ENCODE measurements at places on chromosomes 3 and 15.
A peak's percentile ranks its signal among the peaks of the same experiment; 100 is the strongest.

- no peak for DNase-seq
These were observed 52.4 kb upstream of the FNDC3B start for GRCh38 chr3:171986757-171987518.

DNA sequence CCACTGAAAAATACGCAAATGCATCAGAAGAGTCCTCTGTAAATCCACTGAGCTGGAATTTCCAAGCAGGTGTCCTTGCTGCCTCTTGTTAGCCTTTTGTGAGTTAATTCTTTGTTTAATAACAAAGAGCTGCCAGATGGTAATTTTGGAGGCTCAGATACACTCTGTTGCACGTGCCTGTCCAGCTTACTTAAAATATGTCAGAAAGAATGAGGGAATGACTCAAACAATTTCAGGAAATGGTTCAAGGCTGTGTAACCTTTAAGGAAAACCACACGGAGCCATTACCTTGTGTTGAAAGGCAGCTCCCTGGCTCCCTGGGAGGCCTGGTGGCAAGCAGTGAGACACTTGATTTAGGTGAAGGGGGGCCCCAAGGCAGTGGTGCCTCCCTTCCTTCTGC lies 302.2 kb upstream of the CTDSPL start:
- no peak for DNase-seq

DNA sequence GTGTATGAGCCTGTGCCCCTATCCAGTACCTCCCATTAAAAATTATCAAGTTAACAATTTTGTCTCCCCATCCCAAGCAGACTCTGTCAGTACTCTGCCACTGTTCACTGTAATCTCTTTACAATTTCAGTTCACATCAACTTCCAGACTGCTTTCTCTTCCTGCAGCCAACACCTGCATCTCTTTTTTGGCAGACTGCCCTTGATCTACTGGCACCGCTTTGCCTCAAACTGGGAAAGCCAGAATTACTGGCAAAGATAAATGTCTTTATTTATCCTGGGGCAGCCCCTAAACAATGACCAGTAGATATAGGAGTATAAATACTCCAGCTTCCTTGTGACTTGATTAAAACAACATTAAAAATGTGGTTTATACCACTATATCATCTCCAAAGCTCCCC lies 494.1 kb downstream of the ZNF385D start:
- DNase-seq, result no peak

DNA sequence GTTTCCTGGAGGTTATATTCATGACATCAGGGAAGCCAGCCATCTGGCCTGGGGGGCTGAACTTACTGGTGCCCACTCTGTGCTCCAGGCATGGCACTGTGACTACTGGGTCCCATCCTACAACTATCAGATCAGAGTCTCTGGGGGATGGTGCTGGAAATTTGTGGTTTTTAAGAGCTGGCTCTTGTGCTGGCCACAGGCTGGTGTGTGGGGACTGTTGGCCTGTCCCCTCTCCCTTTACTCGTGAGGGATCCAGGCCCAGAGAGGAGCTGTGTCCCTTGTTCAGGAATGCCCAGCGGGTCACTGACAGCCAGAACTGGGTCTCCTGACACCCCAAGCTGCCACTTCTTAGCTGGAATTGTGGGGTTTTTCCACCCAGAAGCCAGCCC lies 44.5 kb upstream of the SEC22A start:
- DNase-seq, result peak; percentile 32

DNA sequence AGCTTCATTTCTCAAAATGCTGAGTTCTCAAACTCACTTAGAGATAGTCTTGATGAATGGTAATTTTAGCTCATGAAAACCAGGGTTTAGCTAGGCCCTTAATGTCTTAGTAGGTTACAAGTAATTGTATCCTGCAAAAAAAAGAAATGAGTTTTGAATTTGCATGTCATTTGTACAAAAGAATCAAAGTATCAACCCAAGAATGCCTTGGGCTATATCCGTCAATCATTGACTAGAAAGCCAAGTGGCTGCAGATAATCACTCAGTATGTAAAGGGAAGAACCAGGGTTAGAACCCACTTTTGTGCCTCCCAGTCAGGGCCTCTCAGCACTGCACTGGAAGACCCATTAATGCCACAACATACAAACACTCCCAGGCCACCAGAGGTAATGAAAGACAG lies 427.6 kb upstream of the MDFIC2 start:
- no peak for DNase-seq

DNA sequence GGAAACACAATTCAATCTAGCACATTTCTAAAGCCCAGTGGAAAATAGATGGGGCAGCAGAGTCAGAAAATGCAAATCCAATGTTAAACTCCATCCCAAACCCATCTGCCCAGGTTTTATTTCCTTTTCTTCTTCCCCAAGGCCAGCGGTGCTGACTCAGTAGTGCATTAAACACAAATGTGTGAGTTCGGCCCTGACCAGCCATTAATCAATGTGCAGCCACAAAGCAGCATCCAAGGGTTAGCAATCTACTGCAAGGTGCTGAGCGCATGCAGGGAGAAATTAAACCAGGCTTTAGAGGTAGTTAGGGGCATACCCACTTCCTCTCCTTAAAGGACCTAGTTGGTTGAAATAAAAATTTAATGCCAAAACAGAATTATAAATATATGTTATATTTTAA lies 583.3 kb upstream of the PPP2R3A start:
- no peak for DNase-seq

- DNase-seq, result no peak
These were observed 123.1 kb downstream of the OPA1 start for GRCh38 chr3:193716150-193716549.

DNA sequence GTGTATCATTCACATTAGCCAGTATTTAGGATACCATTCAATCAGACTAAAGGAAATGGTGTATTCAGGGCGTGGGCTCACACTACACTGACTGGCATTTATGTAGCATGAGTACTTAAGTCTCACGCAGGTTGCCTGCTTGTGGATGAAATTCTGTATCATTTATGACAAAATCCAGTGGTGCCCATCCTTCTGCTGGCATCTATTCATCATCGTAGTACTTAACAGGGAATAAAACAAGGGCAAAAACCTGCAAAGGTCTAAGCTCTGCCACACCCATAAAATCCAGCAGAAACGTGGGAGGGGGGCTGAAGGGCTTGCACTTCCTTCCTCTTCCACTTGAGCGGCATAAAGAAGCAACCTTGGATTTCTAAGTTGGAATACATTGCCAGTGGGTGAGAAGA lies 2.7 kb downstream of the GAP43 start:
- DNase-seq, result no peak

GRCh38 chr15:35477312-35478262 lies 68.4 kb downstream of the DPH6 start:
- DNase-seq, result no peak

- DNase-seq, result no peak
These were observed 58.0 kb downstream of the ITPR1 start for GRCh38 chr3:4551051-4551711.

GRCh38 chr3:32436816-32437189 lies 45.1 kb downstream of the CMTM7 start:
- no peak for DNase-seq

- no peak for DNase-seq
These were observed 46.5 kb downstream of the MSL2 start for GRCh38 chr3:136149667-136150066.

- no peak for DNase-seq
These were observed 146.6 kb downstream of the RBMS3 start for GRCh38 chr3:29427266-29428103.

DNA sequence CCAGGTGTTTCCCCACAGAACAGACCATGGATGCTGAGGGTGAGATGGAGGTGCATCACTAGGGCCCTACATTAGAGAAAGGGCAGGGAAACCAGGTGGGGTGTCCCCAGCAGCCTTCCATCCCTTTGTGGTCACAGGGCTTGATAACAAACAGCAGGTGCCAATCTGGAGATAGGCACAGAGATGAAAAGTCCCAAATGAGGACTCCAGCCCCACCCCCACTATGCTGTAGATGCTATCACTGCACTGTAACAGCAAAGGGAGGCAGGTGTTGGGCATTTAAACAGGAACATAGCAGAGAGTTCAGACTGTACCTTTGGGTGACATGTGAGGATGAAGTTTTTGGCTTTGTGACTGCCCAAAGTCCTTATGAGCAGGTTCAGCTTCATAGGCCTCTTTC lies 21.4 kb downstream of the IL20RB start:
- DNase-seq, result no peak

DNA sequence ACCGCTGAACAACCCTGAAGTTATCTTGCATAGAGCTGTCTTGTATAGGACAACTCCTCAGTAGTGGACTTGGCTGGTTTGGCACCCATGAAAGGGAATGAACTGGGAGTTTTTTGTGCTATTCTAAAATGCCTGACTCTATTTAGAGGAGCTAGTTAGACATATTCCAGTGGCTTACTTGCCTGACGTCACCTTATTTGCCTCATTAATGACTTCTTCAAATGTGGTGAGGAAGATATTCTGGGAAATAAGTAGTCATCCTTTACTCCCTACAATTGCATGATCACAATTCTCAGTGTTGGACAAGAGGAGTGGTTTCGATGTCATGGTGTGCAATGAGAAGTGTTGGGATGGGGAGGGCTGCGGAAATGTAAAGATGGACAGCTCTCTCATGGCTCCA lies 509.2 kb upstream of the MDFIC2 start:
- no peak for DNase-seq

DNA sequence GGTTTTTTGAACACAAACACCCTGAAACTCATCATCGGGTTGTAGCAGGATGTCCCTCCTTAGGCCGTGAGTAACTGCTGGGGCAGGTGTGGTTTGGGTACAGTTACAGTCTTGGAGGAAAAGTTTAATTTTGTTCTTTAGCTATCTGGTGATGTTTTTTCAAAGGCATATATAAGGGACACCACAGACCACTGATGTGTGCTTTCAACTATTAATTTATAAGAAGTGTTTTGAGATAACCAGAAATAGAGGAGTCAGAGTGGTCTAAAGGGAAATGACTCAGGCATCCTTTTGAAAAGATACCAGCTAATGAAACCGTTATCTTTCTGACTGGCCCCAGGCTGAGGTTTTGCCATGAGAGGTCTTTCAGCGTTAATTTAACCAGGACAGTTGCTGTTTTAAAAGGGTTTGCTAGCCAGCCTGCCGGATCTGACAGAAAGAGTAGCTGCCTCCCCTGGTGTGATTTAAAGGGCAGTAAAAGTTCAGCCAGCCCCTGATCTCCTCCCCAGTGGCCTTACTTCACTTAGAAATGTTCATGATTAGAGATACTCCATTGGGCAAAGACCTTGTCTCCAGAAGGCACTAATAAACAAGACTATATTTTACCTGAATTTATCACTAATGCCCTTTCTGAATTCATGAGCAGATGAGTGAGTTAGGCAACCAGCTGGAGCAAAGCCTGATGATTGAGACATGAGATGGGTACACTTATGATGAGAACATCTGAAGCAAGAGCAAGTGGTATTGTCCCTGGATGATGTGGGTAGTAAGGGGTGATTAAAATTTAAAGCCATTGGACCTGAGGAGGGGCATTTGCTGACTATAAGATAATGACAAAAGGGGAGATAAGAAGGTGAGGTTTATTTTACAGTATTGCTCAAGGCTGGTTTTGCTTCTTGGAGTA lies 482.5 kb upstream of the TBL1XR1 start:
- DNase-seq, result no peak

GRCh38 chr3:117278424-117279190 lies 569.0 kb downstream of the TUSC7 start:
- DNase-seq, result no peak

GRCh38 chr3:160667452-160667851 lies 9.5 kb upstream of the ARL14 start:
- no peak for DNase-seq

- no peak for DNase-seq
These were observed 15.7 kb downstream of the TF start for GRCh38 chr3:133761605-133762484.

DNA sequence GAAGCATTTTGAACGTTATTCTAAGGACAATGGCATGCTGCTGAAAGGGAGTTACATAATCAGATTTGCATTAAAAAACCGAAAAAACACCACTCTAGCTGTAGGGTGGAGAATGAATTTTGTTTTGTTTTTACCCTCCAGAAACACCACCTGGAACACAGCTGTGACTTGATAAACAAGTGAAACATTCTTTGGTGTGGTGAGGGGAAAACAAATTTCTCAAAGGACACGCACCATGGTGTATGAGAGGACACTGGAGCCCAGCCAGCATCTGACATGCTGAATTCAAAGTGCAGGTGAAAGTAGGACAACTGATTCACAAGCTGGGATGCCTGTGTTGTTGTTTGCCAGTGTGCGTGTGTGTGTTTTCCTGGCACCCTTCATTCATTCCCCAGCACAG lies 554.5 kb upstream of the TBL1XR1 start:
- no peak for DNase-seq

DNA sequence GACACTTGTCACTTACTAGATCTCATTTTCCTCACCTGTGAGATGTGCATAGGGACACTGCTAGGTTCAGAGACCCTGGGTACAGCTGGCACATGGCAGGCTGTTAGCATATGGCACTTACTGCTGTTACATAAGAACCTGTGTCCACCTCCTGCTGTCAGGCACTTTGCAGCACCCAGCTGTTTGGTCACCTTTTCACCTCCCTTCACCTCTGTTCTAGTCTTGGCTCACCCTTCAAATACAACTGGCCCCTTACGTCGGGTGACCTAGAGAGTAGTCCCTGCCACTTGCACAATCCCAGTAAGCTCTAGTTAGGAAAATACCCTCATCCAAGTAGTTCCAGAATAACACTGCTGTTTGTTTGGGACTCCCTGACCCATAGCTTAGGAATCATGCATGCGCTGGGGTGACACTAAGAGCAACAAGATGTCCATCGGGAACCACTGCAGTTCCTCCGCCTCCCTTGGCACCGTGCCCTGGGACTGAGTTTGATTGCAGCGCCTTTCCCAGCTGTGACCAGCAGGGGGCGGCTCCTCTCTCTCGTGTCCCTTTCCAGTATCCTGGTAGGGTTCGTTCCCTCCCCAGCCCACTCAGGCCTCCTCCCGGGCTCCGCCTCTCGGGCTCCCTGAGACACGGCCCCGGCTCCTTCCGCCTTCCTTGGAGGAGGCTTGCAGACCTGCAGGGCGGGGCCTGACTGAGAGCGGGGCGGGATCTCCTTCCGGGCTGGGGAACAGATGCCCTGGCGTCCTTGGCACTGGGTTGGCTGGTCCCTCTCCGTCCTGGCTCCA lies 78.6 kb downstream of the ABHD5 start:
- peak; percentile 97 for DNase-seq

GRCh38 chr3:10364806-10365205 lies 43.9 kb upstream of the SEC13 start:
- no peak for DNase-seq

GRCh38 chr15:85109333-85109732 lies 127.7 kb downstream of the PDE8A start:
- DNase-seq, result no peak

- DNase-seq, result no peak
These were observed 85.9 kb upstream of the PRR23C start for GRCh38 chr3:139130390-139131140.
